ENCODE measurements at places on chromosomes 12 and 14.

GRCh38 chr12:65126482-65126881 is 5.4 kb upstream of the WIF1 start:
- DNase-seq, result no peak

- DNase-seq, result no peak
These were observed 6.9 kb upstream of the NTS start for GRCh38 chr12:85866986-85867776.

- DNase-seq, result no peak
These were observed 907.6 kb upstream of the FLRT2 start for GRCh38 chr14:84622357-84622756.

DNA sequence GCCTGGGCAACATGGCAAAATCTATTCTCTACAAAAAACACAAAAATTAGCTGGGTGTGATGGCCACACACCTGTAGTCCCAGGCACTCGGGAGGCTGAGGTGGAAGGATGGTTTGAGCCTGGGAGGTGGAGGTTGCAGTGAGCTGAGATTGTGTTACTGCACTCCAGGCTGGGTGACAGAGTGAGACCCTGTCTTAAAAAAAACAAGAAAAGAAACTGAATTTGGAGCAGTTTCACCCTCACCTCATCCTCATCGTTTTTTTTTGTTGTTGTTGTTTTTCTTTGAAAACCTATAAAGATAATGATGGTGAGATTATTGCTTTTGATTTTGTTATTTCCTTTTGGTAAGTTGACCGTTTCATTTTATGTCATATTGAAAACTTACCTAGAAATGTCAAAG is 60.7 kb downstream of the SLC38A6 start:
- DNase-seq, result no peak

DNA sequence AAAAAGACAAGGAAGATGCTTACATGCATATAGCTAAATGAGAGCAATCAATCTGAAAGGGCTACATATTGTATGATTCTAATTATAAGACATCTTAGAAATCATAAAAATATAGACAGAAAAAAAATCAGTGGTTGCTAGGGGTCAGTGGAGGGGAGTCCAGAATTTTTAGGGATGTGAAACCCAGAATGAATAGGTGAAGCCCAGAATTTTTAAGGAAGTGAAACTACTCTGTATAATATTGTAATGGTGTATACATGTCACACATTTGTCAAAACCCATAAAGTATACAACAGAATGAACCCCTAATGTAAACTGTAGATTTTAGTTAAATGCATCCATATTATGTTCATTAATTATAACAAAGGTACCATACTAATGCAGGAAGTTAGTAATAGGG is 713.2 kb downstream of the FLRT2 start:
- no peak for DNase-seq

- no peak for DNase-seq
These were observed 5.7 kb downstream of the TMEM121 start for GRCh38 chr14:105531894-105532623.

GRCh38 chr14:86712727-86713126 is 1182.8 kb downstream of the FLRT2 start:
- no peak for DNase-seq

- no peak for DNase-seq
These were observed 175.0 kb upstream of the TMEM132C start for GRCh38 chr12:128091951-128092382.

DNA sequence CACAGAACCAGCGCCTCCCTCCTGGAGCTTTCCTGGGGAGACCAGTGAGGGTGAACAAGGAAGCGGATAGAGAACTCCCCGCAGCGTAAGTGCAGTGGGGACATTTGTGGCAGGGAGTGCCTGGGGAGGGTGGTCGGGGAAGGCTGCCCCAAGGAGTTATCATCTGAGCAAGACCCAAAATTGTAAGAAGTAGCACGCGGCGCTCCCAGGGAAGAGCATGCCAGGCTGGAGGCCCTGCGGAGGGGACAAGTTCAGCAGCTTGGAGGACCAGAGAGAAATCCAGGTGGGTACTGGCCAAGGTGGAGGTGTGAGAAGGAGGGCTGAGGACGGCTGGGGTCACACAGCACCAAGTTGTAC is 46.2 kb upstream of the RIMBP2 start:
- DNase-seq, result no peak

DNA sequence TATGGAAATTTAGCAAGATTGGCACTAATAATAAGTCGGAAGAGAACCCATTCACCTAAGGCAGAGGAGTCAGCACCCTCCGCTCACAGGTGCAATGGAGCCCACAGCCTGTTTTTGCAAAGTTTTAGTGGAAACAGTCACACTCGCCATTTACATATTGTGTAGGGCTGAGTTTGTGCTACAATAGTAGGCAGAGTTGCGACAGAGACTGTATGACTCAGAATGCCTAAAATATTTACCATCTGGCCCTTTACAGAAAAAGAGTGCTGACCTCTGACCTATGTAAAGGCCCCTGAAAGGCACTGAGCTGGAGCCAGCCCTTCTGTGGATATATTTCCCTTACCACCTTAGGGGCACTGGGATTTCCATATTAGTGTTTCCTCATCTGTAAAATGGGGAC is 79.0 kb downstream of the PRIMA1 start:
- no peak for DNase-seq

GRCh38 chr12:97960741-97961608 is 498.4 kb downstream of the RMST start:
- no peak for DNase-seq

DNA sequence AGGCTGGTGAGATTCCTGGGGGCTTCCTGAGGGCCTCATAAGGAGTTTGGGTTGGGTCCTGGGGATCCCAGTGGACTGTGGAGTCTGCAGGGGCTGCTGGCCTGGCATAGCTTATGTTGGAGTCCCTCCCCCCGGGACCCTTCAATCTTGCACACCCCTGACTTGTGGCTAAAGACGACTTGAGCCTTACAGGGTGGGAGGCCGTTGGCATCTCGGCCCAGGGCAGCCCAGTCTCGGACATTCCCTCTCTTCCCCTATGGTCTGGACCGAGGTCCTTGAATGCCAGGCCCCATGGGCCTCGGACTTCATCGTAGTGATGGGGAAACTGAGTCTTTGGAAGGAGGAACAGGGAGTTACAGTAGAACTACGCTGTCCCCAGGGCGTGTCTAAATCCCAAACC is 12.5 kb downstream of the RTL1 start:
- DNase-seq, result peak; percentile 46

GRCh38 chr14:59629444-59630287 is 53.1 kb upstream of the CCDC175 start:
- no peak for DNase-seq

GRCh38 chr14:59422069-59422881 is 42.9 kb downstream of the GPR135 start:
- no peak for DNase-seq

- DNase-seq, result no peak
These were observed 54.7 kb downstream of the VRK1 start for GRCh38 chr14:96851694-96852381.

GRCh38 chr14:80223696-80224465 is 12.6 kb upstream of the DIO2 start:
- DNase-seq, result no peak

GRCh38 chr12:11553871-11554533 is 95.5 kb upstream of the ETV6 start:
- DNase-seq, result no peak

DNA sequence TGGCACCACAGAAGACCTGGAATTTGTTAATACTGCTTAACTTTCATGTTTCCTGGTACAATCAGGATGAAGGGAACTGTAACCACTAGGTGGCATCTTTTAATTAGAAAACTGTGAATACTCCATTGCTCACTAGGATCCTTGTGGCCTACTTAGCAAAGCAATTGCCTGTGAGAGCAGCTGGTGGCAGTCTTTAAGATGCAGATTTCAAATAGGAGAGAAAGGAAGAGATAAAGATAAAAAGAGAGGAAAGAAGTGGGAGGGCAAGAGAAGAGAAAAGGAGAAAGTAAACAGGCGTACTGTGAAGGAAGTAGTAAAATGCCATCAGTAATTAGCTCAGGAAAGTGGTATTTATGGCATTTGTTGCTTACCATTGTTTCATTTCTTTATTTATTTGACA is 114.5 kb downstream of the RAD51B start:
- no peak for DNase-seq

DNA sequence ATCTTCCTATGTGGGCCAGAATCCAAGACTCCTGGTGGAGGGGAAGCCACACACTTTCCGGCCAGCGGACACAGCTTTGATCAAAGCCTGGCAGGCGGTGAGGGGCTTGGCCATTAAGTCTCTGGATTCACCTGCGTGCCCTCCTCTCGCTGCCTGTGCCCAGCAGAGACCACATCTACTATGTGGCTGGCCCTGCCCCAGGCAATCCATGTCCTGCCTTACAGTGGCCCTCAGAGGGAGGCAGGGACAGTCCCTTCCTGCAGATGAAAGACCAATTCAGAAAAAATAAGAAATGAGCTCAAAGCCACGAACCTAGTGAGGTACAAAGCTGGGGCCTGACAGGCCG is 82.7 kb upstream of the GPR68 start:
- DNase-seq, result no peak

DNA sequence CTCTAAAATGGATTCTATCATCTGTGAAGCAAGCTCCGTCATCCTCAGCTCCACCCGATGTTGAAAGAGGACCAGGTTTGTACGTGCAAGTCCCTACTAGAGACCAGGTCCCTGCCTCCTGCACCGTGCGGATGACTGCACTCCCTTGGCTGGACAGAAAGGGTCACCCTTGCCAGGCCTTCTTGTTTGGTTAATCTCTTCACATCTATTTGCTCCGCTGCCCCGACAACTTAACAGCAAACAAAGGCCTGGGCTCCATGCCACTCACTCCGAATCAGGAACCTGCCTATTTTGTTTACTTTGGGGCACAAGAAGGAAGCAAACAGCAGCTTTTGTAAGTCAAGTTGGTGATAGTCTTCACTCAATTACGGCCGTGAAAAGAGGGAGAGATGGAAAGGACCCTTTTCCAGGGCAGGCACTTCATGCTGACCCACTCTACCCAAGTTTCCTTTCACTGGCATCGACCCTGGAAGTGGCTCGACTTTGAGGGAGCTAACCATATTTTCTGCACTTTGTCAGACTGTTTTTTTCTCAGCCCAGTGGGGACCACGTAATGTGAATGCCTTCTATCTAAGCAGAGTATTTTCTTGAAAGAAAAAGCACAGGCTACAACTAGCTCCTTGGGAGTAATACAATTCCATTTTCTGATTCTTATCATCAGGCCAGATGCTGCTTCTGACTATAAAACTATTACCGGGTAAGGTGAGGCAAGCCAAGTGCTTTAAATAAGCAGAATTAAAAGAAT is 202.6 kb downstream of the FOXN3 start:
- DNase-seq, result peak; percentile 86

GRCh38 chr12:4584281-4584680 is 22.3 kb downstream of the DYRK4 start:
- DNase-seq, result no peak

DNA sequence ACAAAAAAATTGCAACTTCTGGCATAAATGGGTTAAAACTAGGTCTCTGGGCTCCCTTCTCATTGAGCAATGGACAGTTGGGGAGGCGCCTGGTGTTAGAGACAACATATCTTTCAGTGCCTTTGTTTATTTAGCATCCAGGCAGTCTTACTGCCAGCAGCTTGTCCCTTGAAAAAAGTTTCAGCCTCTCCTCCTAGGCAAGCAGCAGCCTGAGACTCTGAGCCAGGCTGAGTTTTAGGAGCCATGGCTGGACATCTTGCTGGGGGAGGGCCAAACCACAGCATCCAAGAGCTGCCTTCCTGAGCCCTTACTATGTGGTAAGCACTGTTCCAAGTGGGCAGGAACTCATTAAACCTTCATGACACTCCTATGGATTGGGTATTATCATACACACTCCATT is 10.1 kb upstream of the JDP2 start:
- DNase-seq, result no peak

DNA sequence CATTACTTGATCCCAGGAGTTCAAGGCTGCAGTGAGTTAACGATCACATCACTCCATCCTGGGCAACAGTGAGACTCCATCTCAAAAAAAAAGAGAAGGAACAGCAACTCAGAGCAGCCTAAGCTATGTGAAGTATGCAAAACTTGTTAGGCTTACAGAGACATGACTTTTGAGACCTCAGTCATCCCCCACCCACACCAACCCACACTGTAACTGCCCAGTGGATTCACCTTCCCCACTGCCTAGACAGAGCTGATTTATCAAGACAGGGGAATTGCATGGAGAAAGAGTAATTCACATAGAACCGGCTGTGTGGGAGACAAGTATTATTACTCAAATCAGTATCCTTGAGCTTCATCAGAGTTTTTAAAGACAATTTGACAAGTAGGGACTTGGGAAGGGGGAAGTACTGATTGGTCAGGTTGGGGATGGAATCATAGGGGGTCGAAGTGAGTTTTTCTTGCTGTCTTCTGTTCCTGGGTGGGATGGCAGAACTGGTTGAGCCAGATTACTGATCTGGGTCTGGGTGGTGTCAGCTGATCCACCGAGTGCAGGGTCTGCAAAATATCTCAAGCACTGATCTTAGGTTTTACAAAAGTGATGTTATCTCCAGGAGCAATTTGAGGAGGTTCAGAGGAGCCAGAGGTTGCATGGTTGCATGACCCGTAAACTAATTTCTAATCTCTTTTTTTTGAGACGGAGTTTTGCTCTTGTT is 6.2 kb upstream of the WDR89 start:
- no peak for DNase-seq

DNA sequence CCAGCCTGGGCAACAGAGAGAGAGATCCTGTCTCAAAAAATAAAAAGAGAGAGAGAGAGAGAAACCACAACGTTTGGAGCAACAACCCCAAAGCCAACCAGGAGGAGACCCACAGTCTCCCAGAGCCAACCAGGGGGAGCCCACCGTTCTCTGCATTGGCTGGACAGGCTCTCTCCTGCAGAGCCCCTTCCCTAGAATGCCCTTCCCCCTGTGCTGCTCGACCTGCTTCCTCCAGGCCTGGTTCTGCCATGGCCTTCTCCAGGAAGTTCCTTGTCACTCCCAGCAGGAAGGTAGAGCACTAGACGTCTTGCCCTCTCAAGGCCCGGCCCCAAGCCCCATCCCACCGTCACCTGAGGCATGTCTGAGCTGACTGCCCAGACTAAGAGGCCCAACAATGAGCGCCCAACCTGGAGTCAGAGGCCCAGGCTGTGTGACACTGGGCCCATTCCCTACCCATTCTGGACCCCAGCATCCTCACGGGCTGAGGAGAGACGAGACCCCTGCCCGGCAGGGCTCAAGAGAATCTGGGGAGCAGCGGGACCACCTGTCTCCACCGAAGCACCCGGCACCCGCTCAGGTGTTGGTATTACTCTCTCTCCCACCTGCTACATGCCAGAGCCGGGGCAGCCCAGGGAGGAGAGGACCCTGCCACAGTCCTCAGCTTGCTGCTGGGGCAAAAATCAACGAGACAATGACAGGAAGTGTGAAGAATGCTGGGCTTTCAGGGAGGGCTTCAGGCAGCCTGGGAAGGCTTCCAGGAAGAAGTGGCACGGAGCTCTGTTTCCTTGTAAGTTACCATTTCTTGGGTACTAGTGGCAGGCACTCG is 61.2 kb downstream of the DIO3 start:
- DNase-seq, result no peak

GRCh38 chr12:102962532-102962931 is 5.1 kb downstream of the ASCL1 start:
- no peak for DNase-seq

- DNase-seq, result no peak
These were observed 271.5 kb upstream of the TBX3 start for GRCh38 chr12:114955414-114956014.

GRCh38 chr14:72634691-72635616 is 258.9 kb downstream of the DPF3 start:
- no peak for DNase-seq

Data from suprapubic skin (tissue), 4 donors.